ENCODE measurements at places on chromosomes 11 and 22.

DNA sequence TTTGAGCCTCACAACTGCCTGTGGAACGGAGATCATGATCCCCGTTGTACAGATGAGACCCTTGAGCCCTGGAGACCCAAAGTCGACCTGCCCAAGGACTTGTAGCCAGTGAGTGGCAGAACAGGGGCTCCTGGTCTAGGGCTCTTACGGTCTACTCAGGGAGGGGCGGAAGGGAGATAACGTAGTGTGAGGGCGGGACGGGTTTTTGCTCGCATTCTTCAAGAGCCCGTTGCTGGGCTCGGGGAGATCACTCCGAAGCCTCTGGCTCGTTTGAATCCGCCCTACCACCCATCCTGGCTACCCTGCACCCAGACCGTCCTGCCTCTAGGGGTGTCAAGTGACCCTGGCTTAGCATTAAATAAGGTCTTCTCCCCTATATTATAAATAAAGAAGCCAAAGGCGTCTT lies 639 bp downstream of the CRY2 start:
- DNase-seq = peak; percentile 53

- DNase-seq = peak; percentile 22
These were observed 72.0 kb downstream of the SLC5A12 start for GRCh38 chr11:26649884-26650283.

DNA sequence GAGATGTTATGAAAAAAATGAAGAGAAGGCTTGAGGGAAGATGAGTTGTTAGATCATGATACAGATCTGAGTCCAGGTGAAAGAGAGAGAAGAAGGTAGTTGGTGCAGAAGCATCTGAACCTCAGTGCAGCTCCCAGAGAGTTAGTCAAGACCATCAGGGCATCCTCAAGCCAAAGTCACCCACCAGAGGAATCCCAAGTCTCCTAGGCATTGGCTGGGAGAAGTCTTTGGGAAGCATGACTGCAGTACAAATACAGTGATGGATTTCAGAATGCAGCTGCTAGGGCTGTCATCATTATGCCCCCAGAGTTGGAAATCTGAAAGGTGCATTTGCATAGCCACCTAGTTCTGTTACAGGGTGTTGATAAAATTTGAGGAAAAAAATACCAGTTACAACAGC lies 59.7 kb upstream of the GALNT18 start:
- DNase-seq = no peak

DNA sequence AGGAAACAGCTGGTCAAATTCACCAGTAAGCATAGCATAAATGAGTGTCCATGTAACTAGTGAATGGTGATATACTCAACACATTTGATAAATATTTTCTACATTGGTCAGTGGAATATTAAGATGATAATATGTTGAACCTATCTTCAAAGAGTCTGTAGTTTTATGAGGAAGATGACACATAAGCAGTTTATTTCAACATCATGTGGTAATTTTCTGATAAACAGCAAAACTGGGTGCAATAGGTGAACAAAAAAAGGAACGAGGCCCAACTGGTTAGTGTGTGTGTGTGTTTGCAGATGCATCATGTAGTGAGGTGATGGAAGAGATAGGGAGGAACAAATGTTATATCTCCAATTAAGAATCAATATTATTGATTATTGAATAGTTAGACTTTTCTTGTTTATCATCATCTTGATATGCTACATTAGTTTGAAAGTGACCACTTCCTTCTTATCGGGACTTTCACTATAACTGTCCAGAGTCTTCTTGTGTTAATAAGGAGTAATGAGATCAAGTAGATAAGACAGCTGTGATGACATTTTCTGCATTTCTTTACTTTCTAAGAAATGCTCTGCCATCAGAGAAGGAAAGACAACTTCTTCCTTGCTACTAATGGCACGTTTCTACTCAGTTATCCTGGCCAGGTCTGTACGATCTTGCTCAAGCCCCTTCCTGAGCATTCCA lies 270.7 kb downstream of the ETS1 start:
- peak; percentile 27 for DNase-seq

- DNase-seq = no peak
These were observed 2.4 kb upstream of the OR8G1 start for GRCh38 chr11:124238512-124238911.

DNA sequence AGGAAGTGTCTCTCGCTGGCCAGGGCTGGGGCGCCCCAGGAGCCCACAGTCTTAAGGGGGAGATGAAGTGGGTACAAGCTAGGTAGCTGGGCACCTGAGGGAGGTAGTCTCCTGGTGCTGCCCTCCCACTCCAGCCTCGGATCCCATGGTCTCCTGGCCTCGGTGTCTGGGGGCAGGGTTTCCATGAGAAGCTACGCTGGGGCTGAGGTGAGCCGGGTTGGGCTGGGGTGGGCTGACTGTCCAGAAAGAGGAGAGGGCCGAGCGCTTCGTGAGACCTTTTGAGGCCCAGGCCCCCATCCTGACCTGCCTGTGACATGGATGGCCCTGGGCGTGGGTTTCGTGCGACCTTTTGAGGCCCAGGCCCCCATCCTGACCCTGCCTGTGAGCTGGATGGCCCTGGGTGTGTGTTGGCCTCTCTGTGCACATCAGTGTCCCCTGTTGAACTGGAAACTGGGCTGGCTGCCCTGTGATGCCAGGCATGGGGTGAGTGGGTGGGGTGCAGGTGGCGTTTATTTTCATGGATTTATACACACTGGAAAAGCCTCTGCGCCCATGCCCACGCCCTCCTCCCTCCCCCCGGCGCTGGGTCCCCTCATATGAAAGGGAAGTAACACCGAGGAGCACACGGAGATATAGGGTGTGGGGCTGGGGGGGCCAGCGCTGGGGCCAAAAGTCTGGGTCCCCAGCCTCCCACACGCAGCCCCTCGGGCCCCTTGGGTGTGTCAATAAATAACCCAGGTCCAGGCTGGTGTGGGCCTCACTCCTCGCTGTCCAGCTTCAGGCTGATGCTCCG lies 8.6 kb downstream of the AIP start:
- no peak for DNase-seq

GRCh38 chr22:31628969-31629708 lies 32.9 kb downstream of the PISD start:
- DNase-seq = no peak

- peak; percentile 84 for DNase-seq
These were observed 1.1 kb upstream of the CD248 start for GRCh38 chr11:66317723-66318599.

DNA sequence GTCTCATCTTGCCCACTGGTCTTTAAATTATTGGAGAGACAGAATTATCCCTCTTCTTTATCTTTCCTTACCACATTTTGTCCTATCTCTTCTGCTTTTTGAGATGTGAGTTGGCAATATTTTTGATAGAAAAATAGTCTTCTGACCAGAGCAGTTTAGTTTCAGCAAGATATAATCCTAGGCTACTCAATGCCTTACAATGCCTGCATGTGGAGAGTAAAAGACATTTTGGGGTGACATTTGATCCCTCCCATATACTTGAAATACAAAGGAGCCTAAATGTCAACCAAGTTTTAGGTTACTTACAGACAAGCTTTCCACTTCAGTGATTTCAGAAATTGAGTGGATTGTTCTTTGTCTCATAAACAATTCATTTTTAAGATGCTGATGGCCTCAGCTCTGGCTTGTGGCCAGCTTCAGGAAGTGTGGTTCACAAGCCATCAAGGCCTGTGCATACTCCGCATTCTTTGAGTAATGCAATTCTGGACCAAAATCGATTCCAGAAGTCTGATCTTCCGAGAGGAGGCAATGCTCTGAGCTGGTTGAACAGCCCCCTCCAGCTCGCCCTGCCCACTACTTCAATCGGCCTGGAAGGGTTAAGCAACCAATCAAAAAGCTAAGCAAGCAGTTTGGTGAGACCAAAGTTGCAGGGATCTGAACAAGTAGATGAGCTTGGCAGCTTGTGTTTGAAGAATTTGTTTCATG lies 274.4 kb downstream of the BLID start:
- DNase-seq = no peak

GRCh38 chr11:26704249-26704648 lies 17.6 kb downstream of the SLC5A12 start:
- no peak for DNase-seq

DNA sequence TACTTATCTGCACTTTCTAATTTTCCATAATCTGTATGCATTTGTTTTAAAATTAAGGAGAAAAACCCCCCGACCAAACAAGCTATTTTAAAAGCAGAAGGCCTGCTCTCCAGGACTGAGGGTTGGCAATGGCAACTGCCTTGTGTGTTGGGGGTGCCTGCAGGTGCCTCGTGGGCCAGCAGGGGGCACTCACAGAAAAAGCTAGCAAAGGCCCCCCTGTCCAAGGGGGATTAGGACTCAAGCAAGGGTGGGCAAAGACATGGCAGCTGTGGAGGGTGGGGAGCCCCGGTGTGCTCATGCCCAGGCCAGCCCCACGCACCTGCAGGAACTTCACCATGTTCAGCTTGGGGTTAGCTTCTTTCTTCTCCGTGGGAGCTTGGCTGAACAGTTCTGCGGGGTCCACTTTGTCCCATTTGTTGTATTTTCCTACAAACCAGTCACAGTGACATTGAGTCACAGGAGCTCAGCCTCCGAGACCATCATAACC lies 10.3 kb downstream of the TOP3B start:
- DNase-seq = peak; percentile 9

GRCh38 chr11:98061858-98062257 lies 958.9 kb upstream of the CNTN5 start:
- DNase-seq = no peak

DNA sequence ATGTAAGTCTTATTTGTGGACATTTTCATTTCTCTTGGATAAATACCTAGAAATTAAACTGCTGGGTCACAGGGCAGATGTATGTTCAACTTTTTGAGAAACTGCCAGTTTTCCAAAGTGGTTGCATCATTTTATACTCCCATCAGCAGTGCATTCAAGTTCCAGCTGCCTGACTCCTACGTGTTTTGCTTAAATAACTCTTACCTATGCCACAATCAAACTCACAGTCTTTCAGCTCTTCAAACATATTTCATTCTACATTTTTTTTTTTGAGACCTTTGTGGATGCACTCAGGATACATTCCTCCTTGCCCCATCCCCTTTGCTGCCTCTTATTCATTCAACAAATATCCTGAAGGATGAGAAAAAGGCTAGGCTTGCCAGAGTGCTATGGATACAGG lies 9.2 kb downstream of the TCF20 start:
- DNase-seq = no peak

DNA sequence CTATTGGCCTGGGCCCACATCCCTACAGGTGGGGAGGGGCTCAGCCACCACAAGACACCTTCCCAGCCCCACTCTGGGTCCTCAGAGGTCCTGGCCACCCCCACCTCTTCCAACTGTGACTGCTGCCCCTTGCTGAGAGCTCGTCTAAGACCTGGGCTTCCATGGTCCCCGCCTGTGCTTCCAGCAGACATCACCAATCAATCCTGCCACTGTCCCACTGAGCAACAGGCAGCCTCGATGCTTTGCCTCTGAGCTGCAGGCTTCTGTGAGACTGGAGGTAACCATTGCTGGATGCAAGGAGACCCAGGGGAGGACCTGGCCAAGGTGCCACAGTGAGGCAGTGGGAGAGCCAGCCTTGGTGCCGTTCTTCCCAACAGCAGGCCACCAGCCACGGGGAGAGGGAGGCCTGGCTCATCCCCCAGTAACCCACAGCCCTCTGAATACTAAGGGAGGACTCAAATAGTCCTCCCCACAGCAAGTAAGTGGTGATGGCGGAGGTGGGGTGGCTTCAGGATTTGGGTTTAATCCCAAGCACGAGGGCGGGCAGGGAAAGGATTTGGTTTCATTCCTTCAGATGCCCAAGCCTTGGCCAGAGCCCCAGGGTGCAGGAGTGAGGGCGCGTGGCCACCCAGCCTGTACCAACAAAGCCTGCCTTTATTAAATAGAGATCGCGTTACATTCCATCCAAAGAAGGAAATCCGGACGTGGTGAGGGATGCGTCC lies 5.5 kb upstream of the FADS3 start:
- DNase-seq = no peak

DNA sequence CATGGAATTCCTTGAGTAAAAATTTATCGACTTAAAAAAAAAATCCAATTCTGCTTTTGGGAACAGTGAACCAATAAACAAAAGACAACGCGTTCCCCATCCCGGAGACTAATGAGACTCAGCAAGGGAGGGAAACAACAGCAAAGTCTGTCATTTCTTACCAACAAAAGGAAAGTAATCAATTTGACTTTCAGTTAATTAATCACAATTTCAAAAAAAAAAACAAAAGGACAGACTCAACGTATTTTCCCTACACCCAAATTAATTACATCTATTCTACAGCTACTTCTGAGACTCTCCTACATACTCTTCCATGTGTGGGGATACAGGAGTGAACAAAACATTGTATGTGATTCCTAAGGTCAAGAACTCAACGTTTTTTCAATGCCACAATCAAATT lies 1.9 kb downstream of the RDX start:
- no peak for DNase-seq

GRCh38 chr11:64251016-64251752 lies at the start of gene PLCB3:
PLCB3 (plus strand) TSS chr11:64251530; CDS start chr11:64251650, 120 bp downstream.
- DNase-seq = peak; percentile 39

- no peak for DNase-seq
These were observed 91.2 kb downstream of the ARHGAP42 start for GRCh38 chr11:100778166-100778785.

GRCh38 chr11:17939542-17939941 lies 73.3 kb downstream of the SERGEF start:
- DNase-seq = no peak

GRCh38 chr22:33418484-33418883 lies 360.3 kb upstream of the SYN3 start:
- DNase-seq = no peak

- DNase-seq = no peak
These were observed 743.8 kb downstream of the NTM start for GRCh38 chr11:132114185-132114584.

DNA sequence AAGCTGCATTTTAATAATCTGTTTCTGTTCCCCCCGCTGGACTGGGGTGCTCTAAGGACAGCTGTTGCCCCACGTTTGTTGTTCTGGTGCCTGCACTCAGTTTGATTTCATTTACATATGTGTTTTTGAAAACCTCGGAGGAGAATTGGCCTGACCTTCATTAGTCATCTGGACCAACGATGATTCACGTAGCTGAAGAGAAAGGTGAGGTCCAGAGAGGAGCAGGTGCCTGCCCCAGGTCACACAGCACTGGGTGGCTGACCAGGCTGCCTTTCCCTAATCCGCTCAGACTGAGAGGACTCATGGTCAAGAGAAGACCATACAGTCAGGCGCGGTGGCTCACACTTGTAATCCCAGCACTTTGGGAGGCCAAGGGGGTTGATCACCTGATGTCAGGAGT lies 3.8 kb downstream of the CSDC2 start:
- no peak for DNase-seq

DNA sequence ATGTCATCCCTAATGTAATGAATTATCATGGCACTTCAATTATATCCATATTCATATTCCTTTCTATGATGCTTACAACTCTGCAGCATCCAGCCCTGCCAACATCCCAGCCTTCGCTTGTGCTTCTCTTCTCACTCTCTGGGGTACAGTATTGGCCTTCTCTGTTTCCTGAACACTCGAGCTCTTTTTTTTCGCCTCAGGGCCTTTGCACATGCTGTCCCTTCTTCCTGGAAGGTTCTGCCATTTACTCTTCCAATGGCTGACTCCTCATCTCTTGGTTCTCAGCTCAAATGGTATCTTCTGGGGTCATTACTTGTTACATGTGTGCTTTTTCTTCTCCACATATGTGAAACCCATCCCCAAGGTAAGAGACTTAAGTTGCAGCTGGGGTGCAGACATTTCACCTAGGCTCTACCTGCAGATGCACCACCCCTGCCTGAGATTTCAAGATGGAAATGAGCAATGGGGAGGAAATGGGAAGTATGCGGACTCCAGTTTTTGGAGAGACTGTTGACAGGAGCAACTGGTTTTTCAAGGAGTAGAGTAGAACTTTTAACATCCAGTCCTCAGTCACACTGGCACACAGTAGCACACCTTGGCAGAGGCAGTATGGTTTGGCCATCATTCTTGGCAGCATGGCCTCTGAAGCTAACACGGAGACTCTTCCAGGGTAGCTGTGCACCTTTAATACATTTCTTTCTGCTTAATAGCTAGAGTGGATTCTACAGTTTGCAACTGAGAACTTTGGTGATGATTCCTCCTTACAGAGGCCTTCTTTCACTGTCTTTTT lies 42.4 kb upstream of the DMC1 start:
- no peak for DNase-seq

Measured in inflammatory macrophage treated with lipopolysaccharide for 1 hour (primary cell).